ENCODE measurements at places on chromosomes 1 and 21.

DNA sequence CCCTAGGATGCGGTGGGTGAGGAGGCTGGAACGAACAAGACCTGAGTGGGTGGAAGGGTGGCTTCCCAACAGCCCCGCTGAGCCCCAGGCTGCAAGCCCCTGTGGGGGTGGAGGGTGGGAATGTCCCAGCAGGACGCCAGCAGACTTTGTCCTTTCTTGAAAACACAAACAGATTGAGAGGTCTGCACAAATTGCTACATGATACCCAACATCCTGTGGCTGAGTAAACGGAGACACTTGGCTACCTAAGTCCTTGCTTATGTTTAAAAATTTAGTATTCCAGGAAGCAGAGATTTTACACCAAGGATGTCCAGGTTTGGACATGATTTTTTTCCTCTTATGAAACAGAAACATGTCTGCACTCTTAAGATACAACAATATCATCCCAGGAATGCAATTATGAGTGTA lies 11.8 kb upstream of the F3 start:
- peak; percentile 37 for DNase-seq

GRCh38 chr1:222105393-222105737 lies 363.5 kb upstream of the DUSP10 start:
- no peak for DNase-seq

DNA sequence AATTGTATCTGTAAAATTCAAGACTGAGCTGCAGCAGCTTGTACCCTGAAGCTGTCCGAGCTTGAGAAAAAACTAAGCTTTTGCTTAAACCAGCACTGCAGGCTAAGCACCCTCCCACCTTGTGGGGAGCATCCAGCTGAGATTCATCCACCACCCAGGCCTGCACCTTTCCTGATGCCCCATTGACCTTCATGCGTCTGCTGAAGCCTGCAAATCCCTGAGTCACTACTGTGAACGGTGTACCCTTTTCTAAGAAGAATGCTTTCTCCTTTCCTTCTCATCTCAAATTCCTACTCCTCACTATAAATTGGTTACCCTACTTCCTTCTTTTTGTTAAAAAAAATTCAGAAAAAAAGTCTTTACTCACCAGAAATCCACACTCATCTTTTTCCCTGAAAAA lies 90.9 kb upstream of the RGS18 start:
- DNase-seq, result no peak

DNA sequence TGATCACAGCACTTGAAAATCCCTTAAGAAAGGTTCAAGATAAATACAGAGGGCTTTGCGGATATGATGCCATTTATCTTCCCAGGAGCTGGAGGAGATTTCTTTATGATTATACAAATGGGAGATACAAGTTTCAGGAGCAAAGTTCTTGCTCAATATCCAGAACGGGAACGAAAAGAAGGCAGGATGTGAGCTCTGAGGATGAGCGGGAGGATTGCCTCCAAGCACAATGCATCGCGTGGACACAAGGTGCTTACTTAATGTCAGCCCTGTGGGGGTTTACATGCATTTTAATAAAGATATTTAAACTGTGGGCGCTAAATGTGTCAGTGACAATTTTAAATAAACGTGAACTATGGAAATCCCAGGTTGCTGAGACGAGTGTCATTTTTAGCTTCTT lies 59.0 kb downstream of the SYT6 start:
- DNase-seq, result no peak

- peak; percentile 92 for DNase-seq
Measured at GRCh38 chr1:170309389-170310013, 163.7 kb downstream of the NTMT2 start.

DNA sequence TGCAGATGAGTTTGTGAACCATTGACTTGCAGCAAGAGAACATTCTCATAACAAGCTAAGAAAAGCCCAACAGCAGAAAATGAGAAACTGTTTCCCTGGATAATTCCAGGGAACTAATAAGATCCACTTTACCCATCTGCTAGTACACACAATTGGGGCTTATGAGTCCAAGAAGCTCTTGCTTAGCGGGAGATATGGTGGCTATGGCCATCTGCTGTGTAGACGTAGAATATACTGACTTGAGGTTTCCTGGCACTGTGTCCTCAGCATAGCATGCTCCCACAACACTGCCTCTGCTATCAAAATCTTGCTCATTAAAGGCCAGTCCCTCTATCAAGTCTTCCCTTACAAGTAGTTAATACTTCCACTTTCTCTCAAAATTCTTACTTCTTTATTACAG lies 6.8 kb upstream of the RXRG start:
- no peak for DNase-seq

DNA sequence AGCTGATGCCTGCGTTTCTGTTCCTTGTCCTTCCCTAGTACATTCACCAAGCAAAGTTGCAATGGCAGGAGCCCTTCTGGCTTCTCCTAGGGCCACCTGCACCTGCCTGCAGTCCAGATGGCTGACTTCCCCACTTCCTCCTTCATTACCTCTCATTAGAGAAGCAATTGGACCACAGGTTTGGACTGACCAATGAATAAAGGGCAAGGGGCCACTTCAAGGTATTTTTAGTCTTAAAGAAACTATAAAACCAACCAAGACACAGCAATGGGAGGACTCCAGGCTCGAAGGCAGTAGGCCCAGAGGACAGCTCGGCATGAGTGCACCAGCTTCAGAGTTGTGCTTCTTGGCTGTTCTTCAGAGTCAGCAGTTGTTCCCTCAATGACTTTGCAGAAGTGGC lies 60.8 kb upstream of the ROR1 start:
- DNase-seq, result no peak

DNA sequence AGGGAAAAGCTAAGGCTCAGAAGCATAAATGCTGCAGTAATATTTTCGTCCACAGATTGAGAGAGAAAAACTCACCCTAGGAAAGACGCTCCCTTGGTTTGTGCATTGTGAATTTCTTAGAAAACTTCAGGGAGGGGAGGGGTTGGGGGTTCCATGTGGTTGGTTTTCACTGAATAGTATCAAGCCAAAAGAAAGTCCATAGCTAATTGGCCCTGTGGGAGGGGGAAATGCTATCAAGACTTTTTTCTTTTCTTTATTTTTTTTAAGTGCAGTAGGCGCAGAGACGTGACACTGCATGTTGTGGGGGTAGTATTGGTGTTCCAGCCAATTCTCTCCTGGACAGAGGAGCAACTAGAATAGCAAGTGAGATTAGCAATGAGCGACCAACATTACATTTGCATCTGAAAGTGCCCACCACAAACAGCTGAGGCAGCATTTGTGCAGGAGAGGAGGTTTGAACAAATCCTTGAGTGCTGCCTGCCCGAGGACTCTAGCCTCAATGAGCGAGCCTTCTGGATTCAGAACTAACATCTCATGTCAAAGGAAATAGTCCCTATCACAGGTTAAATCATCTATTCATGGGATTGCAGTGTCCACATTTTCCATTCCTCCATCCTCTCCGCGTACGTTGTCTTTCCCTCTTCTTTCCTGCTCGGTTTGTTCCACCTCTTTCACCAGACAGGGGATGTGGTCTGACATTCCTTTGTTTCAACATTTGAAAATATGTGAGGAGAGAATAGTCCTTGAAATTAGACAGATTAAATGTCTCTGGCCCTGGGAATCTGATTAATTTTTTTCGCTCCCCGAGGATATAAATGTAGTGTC lies 118.0 kb upstream of the MARK1 start:
- no peak for DNase-seq

DNA sequence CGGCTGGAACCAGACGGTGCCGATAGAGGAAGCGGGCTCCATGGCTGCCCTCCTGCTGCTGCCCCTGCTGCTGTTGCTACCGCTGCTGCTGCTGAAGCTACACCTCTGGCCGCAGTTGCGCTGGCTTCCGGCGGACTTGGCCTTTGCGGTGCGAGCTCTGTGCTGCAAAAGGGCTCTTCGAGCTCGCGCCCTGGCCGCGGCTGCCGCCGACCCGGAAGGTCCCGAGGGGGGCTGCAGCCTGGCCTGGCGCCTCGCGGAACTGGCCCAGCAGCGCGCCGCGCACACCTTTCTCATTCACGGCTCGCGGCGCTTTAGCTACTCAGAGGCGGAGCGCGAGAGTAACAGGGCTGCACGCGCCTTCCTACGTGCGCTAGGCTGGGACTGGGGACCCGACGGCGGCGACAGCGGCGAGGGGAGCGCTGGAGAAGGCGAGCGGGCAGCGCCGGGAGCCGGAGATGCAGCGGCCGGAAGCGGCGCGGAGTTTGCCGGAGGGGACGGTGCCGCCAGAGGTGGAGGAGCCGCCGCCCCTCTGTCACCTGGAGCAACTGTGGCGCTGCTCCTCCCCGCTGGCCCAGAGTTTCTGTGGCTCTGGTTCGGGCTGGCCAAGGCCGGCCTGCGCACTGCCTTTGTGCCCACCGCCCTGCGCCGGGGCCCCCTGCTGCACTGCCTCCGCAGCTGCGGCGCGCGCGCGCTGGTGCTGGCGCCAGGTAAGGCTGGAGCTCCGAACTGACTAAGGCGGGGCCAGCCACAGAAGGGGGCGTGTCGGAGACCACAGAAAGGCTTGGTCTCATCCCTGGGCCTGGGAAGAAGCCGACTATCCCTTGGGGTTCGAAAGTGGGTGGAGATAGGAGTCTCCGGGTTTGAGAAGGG lies 486 bp downstream of the SLC27A3 start:
- DNase-seq, result peak; percentile 60

DNA sequence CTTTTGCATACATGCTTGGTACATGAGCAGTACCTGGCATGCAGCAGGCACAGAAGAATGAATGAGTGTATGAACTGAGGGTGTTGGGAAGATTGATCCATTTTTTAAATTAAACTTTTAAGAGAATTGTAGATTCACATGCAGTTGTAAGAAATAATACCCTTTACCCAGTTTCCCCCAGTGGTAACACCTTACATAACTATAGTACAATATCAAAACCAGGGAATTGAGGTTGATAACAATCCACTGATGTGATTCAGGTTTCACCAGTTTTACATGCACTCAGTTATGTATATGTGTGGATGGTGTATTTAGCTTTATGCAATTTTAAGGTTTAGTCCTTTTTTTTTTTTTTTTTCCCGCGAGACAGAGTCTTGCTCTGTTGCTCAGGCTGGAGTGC lies 20.5 kb downstream of the TRABD2B start:
- no peak for DNase-seq

DNA sequence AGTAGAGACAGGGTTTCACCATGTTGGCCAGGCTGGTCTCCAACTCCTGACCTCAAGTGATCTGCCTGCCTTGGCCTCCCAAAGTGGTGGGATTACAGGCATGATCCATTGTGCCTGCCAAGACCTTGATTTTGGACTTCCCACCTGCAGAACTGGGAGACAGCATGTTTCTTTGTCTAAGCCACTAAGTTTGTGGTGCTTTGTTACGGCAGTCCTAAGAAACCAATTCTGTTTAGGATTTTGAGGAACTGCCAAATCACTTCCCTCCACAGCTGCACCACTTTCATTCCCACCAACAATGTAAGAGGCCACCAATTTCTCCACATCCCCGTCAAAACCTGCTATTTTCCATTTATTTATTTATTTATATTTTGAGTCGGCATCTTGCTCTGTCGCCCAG lies 46.1 kb downstream of the CHAF1B start:
- DNase-seq, result no peak

DNA sequence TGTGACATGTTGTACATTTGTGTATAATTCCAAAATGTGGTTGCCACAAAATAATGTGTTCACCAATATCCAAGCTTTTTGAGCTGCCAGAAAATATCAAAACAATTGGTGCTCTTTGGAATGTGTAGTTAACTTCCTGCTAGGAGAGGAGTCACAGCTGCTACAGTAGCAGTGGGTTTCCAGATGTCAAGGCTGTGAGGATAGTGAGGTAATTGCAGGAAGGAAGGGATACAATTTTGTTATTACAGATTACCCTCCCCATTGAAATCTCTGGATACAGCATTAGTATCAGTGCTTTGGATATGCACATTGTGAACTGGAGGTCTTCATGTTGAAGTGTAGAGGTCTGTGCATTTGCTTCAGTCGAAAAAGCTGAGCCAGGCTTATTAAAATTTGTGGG lies 253.2 kb downstream of the PTPRC start:
- DNase-seq, result no peak

DNA sequence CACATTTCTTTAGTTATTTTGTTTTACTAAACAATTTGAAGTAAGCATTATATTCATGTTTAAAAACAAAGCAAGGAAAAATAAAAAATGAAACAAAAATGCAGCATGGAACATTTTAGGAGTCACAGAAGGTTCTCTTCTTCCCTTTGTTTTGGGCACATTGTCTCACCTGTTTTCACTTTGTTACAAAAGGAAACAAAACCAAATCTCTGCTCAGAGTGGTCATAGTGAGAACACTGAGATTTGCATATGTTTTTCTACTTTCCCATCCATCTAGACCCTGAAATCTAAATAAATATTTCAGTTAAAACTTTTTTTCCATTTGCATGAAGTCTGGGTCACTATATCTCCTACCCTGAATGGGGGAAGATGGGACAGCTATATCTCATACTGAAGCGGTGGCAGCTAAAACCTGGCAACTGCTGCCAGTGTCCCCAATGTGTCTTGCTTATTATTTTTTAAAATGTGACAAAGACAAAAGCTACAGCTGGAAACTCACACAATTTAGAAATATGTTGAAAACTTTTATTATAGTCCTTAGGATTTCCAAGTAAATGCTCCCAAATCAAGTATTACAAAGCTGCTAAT lies 3.5 kb downstream of the EXOC8 start:
- no peak for DNase-seq

DNA sequence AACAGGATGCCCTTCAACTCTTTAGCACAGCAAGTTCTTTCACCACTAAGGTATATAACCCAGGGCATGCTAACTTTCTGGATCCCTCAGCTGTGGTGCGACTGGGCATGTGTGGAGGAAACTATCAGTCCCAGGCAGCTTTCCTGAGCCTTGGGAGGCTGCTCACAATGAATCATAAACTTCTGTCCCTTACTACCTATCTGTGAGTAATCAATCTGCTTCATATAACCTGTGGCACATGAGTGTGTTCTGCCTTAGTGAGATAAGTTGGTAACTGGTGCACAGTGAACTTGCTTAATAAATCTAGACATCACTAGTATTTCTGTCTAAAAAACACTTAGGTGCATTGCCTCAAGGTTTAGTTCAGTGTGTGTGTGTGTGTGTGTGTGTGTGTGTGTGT lies 158.0 kb downstream of the GPATCH2 start:
- no peak for DNase-seq

GRCh38 chr21:42703965-42704364 lies 50.5 kb downstream of the PDE9A start:
- DNase-seq, result no peak

GRCh38 chr1:201503397-201504176 lies 3.3 kb downstream of the CSRP1 start:
- DNase-seq, result peak; percentile 89

GRCh38 chr1:41860214-41860613 lies 58.5 kb downstream of the HIVEP3 start:
- no peak for DNase-seq

DNA sequence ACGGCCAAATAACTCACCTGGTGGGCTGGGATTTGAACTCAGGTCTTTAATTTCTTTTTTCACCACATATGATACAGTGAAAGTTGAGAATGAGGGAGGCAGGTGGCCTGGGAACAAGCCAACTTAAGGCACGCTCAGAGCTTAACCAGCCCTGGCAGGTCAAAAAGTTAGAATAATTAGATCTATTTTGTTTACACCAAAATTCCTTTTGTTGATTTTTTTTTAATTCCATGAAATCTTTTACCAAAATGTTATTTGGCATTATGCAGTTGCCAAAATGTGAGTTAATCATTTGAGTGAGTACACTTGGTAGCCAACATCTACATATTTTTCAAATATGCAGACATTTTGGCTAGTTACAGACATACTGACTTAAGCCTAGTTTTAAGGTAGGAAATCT lies 36.8 kb downstream of the LHX8 start:
- peak; percentile 74 for DNase-seq

Measured in fibroblast of gingiva (primary cell).